ENCODE measurements at places on chromosomes 7 and 10.

DNA sequence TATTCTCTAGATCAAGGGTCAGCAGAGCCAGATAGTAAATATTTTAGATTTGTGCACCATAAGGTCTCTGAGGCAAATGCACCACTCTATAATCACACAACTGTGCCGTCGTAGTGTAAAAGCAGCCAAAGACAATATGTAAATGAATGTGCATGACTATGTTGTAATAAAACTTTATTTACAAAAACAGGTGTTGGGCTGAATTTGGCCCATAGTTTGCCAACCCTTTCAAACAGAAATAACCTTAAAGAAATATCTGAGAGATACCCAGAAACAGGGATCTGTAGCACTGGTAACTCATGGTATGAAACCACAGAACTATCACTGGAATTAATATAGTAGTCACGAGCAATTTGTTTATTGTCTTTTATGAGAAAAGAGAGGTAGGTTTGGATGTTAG, 86.0 kb downstream of the ARID5B start:
- DNase-seq = no peak

- DNase-seq = no peak
Measured at GRCh38 chr7:142739923-142740492, 9.3 kb upstream of the PRSS1 start.

DNA sequence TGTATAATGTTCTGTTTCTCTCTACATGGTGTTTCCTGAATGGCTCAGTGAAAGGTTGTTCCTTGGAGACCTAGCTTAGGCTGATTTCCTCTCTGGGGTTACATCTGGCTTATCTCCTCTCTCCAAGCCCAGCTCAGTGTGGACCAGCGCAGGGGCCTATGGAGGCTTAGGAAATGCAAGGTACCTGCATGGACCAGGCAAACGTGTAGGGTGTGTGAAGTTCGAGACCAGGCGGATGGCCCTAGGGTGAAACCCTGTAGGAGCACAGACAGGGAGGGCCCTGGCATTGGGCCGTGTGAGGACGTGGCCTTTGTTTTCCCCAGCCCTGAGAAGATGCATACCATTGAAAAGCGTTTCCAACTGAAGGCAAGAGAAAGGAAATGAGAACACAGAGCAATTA, 59.0 kb downstream of the DOCK1 start:
- no peak for DNase-seq

DNA sequence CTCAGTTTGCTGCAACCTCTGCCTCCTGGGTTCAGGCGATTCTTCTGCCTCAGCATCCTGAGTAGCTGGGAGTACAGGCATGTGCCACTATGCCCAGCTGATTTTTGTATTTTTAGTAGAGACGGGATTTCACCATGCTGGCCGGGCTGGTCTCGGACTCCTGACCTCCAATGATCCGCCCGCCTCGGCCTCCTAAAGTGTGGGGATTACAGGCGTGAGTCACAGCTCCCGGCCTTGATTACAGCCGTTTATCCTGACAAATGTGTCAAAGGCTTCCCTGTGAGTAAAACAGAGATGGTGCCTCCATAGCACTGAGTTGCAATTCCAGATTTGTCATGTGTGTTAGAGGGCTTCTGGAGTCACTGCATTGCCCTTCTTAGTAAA, 273.7 kb downstream of the CCDC3 start:
- DNase-seq = no peak

DNA sequence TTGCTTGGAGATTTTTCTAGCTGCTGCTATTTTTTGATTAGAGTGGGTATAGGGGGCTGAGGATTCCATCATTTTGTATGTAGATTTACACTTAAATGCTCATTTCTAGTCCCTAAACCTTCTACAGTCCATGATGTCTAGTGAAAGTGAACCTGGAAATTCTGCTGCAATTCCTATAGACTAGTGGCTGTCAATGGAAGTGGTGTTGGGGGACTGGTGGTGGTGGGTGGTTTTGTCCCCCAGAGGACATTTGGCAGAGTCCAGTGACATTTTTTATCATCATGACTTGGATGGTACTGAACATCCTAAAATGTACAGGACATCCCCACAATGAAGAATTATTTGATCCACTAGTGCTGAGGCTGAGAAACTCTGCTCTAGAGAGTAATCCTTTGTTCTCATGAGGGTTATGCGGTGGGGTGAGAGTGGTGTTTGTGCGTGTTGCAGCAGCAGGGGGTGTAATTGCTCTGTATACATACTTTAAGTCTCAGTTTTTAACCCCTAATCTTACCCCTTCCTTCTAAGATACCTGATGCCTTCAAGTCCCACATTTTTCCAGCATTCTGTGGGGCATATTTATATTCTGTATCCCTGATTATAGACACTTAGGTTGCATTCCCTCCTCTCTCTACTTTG, 35.0 kb downstream of the KIF11 start:
- no peak for DNase-seq

DNA sequence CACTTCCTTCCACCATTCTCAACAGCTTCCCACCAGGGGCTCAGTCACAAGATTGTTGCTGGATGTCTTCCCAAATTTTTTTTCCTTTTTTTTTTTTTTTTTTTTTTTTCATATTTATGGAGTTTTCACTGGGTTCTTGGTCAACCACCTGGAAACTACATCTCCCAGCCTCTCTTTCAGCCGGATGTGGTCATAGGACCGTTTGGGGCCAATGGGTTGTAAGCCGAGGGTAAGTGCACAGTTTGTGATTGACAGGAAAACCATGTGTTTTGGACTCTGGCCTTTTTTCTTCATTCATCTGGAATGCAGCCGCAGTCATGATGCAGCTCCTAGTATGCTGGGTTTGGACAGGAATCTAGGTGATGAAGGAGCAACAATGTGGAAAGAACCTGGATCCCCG, 337.1 kb upstream of the FOXK1 start:
- no peak for DNase-seq

GRCh38 chr7:73703225-73703624, 16.2 kb downstream of the STX1A start:
- DNase-seq = no peak

GRCh38 chr10:69558559-69558958, 14.7 kb downstream of the NEUROG3 start:
- no peak for DNase-seq

- DNase-seq = peak; percentile 34
Measured at GRCh38 chr10:122267849-122268737, 3.0 kb upstream of the BTBD16 start.

DNA sequence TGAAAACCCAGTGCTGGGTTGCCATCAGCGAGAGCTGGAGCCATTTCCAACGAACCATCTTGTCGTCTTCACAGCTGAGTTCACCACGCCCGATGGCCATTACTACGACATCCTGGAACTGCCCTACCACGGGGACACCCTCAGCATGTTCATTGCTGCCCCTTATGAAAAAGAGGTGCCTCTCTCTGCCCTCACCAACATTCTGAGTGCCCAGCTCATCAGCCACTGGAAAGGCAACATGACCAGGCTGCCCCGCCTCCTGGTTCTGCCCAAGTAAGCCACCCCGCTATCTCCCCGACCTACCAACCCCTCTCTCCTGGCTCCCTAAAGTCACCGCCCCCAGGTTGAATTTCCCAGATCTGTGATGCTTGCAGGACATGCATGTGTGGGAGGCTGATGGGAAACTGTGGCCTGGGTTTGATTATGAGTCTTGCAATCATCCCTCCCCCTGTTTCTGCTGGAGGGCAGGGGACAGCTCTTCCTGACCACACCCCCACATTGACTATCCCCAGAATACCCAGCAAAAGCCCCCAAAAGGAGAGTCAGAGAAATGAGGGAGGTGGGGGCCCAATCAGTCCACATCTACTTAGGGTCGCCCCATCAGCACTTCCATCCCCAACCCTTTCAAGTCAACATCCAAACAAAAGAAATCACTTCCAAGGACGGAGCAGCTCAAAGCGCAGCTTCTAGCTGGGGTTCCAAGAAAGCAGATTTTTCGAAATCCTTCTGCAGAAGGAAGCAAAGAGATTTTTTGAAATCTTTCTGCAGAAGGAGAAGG, 6.9 kb downstream of the SERPINE1 start:
- no peak for DNase-seq

- no peak for DNase-seq
Measured at GRCh38 chr10:29850371-29850770, 209.0 kb downstream of the JCAD start.

DNA sequence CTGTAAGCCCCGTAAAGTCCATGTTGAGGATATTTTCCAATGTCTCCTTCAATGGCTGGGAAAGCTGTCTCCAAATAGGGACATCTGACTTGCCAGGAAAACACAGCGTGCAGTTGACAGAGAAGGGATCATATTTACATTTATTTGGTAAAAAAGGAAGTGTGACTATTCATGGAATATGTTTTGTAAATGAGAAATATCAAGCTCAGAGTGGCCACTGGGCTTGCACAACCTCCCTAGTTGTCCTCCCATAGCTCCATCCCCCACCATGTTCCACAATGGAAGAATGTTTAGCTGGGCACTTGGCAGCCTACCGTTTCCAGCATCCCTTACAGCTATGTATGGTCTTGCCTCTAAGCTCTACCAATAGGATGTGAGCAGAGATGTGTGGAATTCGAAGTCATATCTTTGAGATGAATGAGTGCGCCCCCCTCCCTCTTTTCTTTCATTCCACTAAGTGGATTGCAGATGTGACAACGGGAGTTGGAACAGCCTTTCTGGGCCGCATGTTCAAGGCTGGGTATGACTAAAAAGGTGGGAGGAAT, 306.6 kb upstream of the ZMIZ1 start:
- DNase-seq = no peak

DNA sequence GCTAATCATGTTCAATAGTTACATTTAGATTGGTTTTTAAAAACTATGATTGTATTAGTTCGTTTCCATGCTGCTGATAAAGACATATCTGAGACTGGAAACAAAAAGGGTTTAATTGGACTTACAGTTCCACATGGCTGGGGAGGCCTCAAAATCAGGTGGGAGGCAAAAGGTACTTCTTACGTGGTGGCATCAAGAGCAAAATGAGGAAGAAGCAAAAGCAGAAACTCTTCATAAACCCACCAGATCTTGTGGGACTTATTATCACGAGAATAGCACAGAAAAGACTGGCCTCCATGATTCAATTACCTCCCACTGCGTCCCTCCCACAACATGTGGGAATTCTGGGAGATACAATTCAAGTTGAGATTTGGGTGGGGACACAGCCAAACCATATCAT, 34.1 kb upstream of the CC2D2B start:
- no peak for DNase-seq

DNA sequence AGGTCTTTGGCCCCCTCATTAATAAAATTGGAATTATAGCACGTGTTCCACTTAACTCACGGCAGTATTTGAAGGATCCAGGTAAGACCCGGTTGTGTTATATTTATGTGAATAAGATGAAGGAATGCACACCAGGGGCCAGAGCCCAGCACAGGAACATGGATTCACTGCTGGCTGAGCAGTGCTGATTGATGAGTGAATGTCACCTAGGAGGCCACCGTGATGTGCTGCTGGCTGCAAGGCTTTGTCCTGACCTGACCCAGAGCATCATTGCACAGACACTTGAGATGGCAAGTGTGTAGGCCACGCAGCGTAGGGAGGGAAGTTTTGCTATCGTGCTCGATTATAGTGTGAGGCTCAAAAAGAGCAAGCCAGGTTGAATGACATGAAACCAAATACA, 350.7 kb upstream of the MGMT start:
- no peak for DNase-seq

DNA sequence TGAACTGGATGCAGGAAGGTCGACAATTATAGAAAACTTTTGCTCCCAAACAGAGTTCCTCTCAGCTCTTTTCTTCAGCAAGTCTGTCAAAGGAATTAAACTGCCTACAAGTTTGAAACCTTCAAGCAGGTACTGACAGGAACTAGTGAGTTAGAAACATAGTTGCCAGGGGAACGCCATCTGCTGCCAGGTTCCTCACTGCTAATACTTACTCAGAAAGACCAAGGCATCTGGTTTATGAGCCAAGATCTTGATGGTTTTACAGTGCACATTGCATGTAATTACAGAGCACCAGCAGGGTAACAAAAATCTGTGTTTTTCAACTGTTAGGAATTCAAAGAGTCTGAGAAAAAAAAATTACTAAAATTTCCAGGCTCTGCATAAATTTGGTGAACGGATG, 300.0 kb upstream of the NRG3 start:
- DNase-seq = no peak

DNA sequence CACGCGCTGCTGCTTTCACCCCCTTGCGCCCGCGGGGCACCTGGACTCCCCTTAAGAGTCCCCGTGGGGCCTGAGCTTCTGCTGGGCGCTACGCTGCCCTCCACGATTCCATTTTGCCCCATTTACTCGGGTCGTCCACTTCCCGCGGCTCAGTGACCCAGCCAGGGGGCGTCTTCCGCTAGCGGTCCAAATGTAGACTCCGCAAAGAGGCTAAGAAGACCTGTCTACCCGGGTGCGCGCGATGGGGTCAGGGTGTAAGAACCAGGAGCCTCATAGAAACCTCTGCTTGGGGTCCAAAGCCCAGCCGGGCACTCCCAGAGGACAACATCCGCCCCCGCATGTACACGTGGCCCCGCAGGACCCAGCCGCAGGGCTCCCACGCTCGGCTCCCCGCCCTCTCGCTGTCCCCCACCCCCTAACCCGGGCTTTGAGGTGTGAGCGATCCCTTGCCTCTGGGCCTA, 5.2 kb upstream of the HMX2 start:
- DNase-seq = no peak

GRCh38 chr10:129968853-129969183, 4.7 kb upstream of the EBF3 start:
- DNase-seq = no peak

DNA sequence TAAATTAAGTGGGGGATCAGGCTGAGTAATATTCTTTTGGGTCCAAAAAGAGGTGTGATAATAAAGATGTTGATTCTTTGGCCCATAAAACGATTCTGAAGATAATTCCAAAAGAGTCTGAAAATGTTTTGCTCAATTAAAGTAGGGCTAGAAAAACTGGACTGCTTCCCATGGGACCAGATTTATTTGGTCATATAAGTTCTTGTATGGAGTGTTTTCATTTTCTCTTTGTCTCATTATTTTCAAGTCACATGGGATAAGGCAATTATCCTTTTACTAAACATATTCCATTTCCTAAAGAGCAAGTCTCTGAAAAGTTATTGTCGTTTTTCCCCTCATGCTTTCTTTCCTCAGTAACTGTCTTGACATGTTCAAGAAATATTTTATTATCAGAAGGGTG, 41.5 kb downstream of the CDK6 start:
- DNase-seq = no peak
